Foreskin keratinocyte (primary cell): ENCODE measurements at places on chromosomes 3 and 15. TPM values are rescaled to one million over a fixed set of nuclear protein-coding genes. Genes with fewer than 3 reads are reported as not detected.

GRCh38 chr3:119759962-119760361, 21.9 kb upstream of the NR1I2 start:
- no peak for DNase-seq

The ADAMTS9 gene
- 0.07 and 0.21 TPM in 2 replicates for total RNA-seq

DNA sequence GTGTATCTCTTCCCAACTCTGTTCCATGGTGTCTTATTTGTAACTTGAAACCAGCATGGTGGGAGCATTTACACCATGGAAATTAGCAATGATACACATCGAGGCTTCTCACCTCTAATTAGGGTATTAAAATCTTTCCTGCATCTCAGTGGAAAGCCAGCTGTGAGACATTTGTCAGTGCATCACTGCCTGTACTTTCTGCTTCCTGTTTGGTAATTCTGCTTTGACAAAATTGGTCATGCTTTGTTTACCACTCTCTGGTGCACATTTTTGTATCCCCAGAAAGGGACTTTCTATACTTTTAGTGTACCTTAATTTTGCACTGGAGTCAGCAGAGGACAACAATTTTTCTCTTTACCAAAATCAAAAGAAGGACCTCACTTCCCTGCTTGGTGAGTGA, 402.1 kb downstream of the PDCD6IP start:
- DNase-seq = no peak

The SCN5A gene
- total RNA-seq = 0.21 and 0.37 TPM in 2 replicates

The TMCO5A gene
- total RNA-seq = not detected in 2 replicates
